Bladder microvascular endothelial cell (primary cell): ENCODE measurements at places on chromosomes 5 and 9. TPM values are rescaled to one million over a fixed set of nuclear protein-coding genes. Genes with fewer than 3 reads are reported as not detected.

The INSYN2B gene
- total RNA-seq: 0.81 and 9.8 TPM in 2 replicates

The NMUR2 gene
- total RNA-seq: not detected in 2 replicates

The TSSK1B gene
- total RNA-seq: not detected in 2 replicates

The DMRT3 gene
- not detected in 2 replicates for total RNA-seq

The TUSC1 gene
- 5.9 and 6.8 TPM in 2 replicates for total RNA-seq
